ENCODE measurements at places on chromosomes 5 and 9.
A peak's percentile ranks its signal among the peaks of the same experiment; 100 is the strongest.

GRCh38 chr5:133917785-133918184, 50.6 kb downstream of the C5orf15 start:
- DNase-seq: no peak

DNA sequence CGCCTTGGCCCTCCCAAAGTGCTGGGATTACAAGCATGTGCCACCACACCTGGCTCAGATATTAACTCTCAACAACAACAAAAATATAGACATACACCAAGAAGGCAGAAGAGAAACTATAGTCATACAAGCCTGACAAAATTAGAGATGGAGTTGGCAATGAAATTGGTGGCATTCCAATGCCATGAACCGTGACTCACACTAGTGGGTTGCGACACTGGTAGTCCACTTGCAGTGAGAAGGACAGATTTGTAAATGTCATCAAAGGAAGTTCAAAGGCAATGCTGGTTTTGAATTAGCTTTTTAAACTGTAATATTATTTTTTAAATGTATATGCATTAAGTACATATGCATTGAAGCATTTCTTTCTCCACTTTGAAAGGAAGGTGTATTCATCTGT, 8.5 kb upstream of the DNAJC25 start:
- peak; percentile 81 for DNase-seq

DNA sequence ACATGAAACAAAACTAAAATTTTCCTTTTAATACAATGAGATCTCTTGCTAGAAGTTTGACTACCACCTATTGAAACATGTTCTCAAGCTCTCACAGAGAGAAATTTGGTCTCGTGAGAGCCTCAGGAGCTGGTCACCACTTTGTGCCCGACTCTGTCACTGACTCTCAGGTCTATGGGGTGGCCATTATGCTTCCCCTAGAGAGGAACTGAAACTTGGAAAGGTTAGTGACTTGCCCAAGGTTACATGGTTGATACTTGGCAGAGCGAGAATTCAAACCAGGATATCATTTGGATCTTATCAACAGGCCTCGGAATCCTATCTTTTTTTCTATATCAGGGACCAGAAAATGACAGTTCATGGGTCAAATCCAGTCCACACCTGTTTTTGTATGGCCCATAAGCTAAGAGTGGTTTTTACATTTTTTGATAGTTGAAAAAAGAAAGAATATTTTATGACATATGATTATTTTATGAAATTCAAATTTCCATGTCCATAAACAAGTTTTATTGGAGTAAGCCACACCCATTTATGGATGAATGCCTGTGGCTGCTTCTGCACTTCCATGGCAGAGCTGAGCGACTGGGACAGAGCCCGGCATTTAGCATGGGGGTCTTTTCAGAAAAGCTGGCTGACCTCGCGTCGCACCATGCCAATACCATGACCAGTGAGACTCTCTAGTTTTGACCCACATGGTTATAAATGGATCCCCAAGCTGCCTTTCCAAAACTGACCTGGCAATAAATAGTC, 44.8 kb upstream of the EQTN start:
- no peak for DNase-seq

DNA sequence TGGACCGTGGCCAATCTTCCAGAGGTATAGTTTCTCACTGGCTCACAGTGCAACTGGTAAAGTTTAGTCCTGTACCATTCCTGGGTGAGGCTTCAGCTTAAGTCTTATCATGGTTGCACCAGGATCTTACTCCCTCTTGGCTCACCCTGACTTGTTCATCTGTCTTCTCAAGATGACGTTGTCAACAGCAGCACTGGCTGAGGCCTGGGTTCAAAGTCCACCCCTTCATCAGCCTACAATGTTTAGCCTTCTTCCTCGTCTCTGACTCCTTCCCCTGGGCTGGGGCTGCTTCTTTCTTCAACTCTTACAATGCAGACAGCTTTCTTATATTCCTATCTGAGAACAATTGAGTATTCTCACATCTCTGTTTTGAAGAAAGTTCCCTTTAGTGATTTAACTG, 311.1 kb upstream of the CLINT1 start:
- no peak for DNase-seq

- peak; percentile 67 for DNase-seq
Observed at GRCh38 chr9:109107402-109108240, 12.1 kb downstream of the TMEM245 start.

- peak; percentile 26 for DNase-seq
Observed at GRCh38 chr9:119284118-119284517, 85.1 kb downstream of the BRINP1 start.

- no peak for DNase-seq
Observed at GRCh38 chr5:135222771-135223170, 176.3 kb downstream of the MACROH2A1 start.

- peak; percentile 81 for DNase-seq
Observed at GRCh38 chr5:179801304-179802206, 5.1 kb downstream of the MGAT4B start.

- DNase-seq: no peak
Observed at GRCh38 chr9:5531101-5531882, 21.0 kb downstream of the PDCD1LG2 start.

DNA sequence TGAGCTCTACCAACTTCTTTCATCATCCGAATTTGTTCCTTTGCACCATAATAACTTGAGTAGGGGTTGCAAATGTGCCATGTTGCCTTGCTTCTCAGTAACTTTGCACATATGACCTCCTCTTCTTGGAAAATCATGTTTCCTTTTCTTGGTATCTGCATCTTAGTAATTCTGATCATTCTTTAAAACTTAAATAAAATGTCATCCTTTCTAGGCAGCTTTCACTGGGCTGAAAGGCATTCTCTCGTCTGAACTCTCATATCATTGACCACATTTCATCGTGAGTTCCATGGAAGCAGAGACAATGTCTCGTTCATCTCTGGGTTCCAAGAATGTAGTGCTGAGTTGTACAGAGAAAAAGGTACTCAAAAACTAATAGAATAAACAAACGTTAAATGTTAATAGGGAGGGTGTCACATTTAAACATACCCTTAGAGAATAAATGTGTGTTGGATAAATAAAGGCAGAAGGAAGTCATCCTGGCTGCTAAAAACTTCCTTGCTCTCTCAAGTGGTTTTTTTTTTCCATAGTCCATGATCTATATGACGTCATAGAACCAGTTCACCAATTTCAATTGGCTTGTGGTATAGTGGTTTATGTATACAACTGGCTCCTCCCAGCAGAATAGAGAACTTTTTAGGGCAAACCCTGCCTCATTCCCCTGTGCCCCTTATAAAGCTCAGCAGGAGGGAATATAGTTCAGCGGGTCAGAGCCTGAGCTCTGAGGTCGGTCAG, 218.1 kb upstream of the TRIM32 start:
- DNase-seq: no peak

DNA sequence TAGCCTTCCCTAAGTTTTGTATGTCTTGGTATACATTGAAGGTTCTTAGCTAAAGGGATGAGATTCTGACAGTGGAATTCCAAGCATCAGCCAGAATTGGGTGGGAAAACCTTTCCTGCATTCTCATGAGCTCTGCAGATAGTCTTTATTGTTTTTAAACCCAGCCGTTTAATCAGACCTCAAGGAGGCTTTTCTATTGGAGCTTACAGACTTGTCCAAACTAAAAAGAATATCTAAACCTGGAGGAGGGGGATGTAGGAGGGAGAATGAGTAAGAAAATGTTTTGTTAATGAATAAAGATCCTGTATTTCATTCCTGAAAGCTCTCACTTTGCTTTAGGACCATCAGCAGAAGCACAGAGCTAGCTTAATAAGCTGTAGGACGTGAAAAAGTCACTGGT, 41.7 kb downstream of the EBF1 start:
- DNase-seq: no peak

GRCh38 chr9:127147251-127147650, 24.8 kb upstream of the ANGPTL2 start:
- DNase-seq: no peak

DNA sequence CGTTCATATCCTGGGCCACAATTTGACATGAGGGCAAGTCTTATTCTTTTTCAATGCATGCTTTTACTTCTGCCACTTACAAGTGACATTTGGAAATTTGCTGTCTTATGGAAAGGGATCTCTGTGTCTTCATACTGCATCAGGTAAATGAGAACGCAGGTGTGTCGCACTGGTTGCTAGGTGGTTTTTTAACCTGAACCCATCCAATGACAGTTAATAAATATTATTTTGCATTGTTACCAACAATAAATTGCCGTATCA, 1.1 kb downstream of the ADAMTS16 start:
- no peak for DNase-seq

GRCh38 chr5:178505639-178506407, 84.4 kb downstream of the COL23A1 start:
- DNase-seq: no peak

- DNase-seq: no peak
Observed at GRCh38 chr9:137376386-137376785, 46.6 kb downstream of the EXD3 start.

DNA sequence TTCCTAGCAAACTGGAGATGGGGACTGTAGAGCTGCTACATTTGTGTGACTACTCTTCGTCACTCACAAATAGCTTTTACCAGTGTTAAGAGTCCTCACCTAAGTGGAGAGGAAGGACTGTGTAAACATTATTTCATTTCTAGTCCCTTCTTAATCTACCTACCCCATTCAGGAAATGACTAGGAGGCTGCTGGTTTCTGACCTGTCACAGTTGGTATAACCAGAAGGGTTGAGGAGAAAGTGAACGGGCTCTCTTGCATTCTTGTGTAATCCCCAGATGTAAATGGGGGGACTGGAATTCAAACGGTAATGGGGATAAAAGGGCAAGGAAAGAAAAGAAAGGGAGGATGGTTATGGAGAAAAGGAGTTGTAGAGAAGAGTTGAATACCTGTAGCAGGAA, 35.4 kb upstream of the BNIP1 start:
- DNase-seq: no peak

DNA sequence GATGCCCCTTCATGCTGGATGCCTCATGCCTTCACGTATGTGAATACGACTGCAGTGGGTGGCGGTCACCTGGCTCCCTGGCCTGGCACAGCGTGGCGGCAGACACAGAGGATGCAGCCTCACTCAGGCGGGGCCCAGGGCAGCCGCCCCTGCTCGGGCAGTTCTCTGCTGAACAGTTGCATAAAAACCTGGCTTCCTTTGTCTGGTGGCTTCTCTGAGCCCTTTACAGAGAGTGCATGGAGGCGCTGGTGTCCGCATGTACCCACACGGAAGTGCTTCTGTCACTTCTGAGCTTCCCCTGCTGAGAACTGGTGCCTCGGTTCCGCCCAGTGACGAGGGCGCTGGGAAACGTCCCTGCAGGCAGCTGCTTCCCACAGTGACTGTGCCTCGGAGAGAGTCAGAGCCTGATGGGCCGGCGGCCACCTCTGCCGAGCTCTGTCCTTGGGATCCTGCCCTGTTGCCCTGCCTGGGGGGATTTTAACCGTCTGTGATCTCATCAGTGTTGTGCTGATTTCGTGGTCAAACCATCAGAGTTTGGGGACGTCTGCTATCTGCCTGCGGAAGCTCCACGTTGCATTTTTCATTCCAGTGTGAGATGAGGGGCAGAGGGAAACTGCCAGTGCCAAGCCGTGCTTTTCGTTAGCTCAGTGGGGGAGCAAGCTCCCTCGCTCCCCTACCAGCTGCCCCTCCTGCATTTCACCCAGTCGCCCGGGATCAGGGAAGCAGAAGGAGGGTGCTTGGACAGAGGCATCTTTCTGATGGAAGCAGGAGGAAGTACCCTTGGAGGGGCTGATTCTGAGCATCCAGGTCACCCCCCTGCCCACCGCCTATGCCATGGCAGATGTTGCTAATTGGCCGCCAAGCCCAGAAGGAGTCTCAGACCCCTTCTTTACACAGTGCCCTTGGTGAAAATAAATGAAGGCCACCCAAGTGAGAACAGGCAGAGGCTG, 153.0 kb upstream of the COL5A1 start:
- DNase-seq: no peak

- DNase-seq: peak; percentile 70
Observed at GRCh38 chr5:58450811-58451629, 8.9 kb downstream of the PLK2 start.

GRCh38 chr5:119315516-119315949, 40.3 kb upstream of the TNFAIP8 start:
- peak; percentile 31 for DNase-seq

DNA sequence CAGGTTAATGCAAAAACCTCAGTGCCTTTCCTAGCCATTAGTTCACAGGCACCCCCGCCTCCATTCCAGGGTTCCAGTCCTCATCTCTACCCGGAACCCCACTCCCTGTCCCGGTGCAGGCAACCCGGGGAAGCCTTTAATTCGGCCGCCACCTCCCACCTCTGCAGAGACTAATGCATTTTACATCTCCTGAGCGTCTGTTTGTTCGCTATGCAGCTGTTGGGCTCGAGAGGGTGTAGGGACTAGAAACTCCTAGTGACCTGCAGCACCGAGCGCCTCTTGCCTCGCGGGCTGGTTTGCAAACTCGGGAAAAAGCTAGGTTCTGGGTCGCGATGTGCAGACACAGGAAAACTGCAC, 3.6 kb downstream of the GDNF start:
- no peak for DNase-seq

GRCh38 chr9:28001096-28001495, 427.8 kb upstream of the C9orf72 start:
- DNase-seq: no peak

DNA sequence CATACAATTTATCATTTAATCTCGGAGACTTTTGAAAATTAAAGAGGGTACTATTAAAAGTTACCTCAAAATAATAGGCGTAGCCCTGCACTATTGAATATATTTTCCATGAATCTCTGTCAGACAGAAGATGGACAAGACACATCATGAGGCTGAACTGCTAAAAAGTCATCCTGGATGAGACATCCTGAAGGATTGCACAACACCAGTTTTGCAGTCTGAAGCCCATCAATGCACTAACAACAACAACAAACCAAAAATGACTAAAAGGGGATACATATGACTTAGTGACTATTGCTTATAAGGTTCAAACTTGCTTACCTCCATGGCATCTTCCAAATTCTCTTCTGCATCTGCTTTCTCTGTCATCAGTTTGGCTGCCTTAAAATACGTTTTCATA, 15.7 kb downstream of the LMBRD2 start:
- DNase-seq: no peak

GRCh38 chr9:76107482-76107881, 217.0 kb downstream of the PCSK5 start:
- no peak for DNase-seq

- no peak for DNase-seq
Observed at GRCh38 chr5:142860270-142860669, 90.1 kb downstream of the ARHGAP26 start.

- no peak for DNase-seq
Observed at GRCh38 chr5:31415009-31415923, 116.6 kb downstream of the DROSHA start.

- no peak for DNase-seq
Observed at GRCh38 chr9:136422876-136423275, 12.4 kb downstream of the PMPCA start.

- DNase-seq: no peak
Observed at GRCh38 chr5:84480873-84481637, 96.4 kb upstream of the EDIL3 start.

GRCh38 chr9:13586587-13587374, 307.3 kb upstream of the MPDZ start:
- DNase-seq: no peak

DNA sequence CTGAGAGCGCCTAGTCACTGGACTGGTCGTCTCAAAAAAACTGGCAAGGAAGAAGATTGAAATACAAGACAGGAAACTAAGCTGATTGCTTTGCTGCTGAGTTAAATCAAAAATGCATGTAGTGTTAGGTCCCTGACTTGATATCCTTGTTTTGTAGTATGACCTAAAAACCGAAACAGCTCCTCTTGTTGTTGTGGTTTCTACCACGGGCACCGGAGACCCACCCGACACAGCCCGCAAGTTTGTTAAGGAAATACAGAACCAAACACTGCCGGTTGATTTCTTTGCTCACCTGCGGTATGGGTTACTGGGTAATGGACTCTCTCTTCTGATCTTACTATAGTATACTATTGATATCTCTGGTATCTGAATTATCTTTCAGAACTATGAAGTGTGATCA, 4.3 kb downstream of the MTRR start:
- no peak for DNase-seq

GRCh38 chr9:134390947-134391318, 64.7 kb downstream of the RXRA start:
- DNase-seq: no peak
